ENCODE measurements at places on chromosomes 13 and 19. TPM values are rescaled to one million over a fixed set of nuclear protein-coding genes. Genes with fewer than 3 reads are reported as not detected.

ZGLP1 gene
- total RNA-seq: 0.39 TPM

C19orf18 gene
- total RNA-seq: 0.11 TPM

GRCh38 chr19:823565-824121 is 1.9 kb upstream of the PLPPR3 start:
- peak; percentile 57 for DNase-seq

GRCh38 chr13:110615322-110616102 is at the start of gene NAXD:
NAXD (plus strand) TSS chr13:110615545; CDS start chr13:110615602, 57 bp downstream.
- DNase-seq: peak; percentile 93

GRCh38 chr13:43730642-43731041 is 56.1 kb downstream of the ENOX1 start:
- peak; percentile 7 for DNase-seq

DNA sequence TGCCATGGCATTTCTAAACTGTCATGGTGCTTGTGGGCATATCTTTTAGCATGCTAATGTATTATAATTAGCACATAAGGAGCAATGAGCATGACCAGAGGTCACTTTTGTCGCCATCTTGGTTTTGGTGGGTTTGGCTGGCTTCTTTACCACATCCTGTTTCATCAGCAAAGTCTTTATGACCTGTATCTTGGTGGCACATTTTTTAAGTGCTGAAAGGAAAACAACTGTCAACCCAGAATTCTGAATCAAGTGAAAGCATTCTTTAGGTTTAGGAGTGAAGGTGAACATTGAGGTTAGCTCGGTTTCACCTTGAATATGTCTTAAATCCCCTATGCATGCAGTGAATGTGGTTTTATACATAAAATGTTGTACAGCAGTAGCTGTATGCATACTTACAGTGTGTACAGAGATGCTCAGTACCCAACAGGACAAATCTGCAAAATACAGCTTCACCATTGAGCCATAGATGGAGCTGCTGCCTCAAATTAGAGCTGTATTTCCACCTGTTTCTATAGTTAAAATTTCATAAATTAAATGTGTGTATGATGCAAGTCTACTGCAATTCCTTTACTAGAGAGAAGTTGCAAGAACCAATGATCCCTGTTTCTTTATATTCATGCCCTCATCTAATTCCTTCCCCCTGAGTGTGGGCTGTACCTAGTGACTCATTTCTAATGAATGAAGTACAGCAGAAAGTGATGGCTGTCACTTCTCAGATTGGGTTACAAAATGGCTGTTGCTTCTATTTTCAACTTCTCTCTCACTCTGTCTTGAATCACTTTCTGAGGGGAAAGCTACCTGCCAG is 25.2 kb upstream of the IGSF23 start:
- DNase-seq: peak; percentile 78

GRCh38 chr19:50728084-50728737 is 5.0 kb downstream of the CLEC11A start:
- peak; percentile 71 for DNase-seq

DNA sequence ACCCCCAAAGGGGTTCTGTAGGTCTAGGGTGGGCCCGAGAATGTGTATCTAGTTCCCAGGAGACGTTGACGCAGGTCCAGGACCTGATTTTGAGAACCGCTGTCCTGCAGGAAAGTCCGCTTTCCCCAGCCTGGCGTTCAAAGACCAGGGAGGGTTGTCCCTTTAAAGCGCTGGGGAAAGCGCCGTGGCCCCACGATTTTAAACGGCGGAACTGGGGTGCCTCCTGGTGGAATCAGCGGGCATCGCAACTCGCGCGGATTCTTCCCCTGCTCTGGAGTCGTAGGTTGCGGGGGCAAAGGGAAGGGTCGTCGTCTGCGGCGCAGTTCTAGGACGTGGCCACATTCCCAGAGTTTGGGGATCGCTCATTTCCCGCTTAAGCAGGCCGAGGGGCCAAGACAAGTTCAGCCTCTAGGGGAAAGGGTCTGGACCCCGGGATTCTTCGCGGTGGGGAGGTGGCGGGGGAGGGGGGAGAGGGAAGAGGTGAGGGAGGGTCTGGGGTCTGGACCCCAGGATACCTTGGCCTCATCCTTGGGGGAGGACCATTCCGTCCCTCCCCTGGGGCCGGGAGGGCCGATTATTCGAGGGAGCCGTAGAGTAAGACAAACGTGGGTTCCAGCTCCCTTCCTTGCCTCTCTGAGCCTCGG is 7.7 kb downstream of the PNMA8B start:
- DNase-seq: peak; percentile 75

- no peak for DNase-seq
Observed at GRCh38 chr13:88919970-88920628, 1248.9 kb downstream of the SLITRK5 start.

DNA sequence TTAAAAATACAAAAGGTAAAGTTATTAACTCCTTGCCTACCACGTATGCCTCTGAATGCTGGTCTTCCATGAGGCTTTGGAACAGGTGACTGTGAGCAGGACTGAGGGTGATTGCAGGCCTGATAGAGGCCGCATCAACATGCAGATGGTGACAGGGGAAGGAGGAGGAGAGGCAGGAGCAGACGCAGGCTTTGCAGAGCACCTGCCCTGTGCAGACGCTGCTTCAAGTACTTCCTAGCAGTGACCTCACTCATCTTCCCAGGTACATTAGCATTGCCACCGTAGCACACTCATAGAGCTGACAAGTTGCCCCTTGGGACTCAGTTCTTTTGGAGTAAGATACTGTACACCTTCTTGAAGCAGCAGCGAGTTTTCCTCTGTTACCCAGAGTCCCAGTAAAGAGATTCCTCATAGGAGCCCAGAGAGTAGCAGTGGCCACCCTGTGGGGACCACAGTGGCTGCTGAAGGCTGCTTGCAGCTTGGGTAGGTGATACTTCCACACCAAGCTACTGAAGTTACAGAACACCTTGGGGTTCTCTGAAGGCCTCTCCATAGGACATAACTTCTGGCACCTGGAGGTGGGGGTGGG is 56.0 kb downstream of the ZNF536 start:
- no peak for DNase-seq

Measured in Daoy (cell line).